ENCODE measurements at places on chromosomes 16 and 17.

DNA sequence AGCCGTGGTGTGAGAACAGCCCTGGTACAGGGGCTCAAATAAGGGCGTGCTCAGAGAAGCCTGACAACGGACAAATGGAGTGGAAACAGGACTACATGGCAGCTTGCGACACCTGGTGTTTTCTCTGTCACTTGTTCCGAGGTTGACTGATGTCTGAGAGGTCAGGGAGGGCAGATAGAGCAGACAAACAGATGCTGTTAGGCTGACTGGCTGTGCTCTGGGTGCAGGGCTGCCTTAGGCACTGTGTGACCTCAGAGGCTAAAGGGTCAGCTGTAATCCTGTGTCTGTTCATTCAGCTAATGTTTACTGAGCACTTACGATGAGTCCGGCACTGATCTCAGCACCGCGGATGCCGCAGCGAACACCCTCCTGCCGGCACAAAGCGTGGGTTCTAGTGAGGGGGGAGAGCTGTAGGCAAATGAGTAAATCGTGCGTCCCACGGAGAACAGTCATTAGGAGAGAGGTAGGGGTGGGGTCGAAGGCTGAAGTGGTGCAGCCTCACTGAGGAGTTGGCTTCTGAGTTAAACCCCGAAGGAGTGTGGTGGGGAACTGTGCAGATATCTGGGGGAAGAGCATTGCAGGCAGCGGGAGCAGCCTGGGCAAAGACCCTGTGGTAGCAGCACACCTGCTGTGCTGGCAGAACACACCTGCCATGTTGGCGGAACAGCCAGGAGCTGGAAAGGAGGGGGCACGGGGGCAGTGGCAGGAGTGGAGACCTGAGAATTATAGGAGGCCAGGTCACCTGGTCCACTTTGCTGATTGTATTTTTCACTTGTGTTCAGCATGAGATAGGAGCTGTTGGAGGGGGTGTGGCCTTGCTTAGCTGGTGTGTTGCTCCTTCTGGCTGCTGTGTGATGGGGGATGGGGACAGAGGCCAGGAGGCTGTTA lies 35.0 kb downstream of the GPT2 start:
- DNase-seq, result no peak

DNA sequence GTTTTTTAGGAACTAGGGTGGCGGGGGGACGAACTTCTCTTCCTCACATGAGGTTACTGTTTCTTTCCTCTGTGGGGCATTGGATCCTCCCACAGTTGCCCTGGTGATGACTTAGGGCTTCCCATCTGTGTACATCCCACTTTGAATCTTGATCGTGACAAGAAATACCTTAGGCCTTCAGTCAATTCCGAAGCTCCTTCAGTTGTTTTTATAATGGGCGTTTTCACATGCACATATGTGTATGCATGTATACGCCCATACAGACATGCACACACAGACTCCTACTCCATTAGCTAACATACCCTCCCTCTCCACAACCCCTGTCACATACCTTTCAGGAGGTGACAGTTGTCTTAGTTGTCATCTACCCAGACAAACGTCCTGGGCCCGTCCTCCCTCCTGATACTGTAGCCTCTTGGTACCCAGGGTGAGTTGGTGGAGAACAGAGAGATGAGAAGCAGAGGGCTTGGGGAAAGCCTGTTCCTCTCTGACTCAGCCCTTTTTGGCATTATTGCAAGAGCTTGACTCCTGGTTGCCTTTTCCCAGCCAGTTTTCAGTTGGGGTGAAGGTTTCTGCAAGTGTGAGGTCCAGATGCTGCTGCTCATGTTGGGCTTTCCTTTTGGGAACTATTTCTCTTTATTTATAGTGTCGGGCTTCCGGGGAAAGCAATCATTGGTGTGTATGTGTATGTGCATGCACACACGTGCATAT lies 2.2 kb upstream of the AOC2 start:
- DNase-seq, result no peak

- DNase-seq, result no peak
Observed at GRCh38 chr17:17088541-17089525, 46.6 kb downstream of the MPRIP start.

DNA sequence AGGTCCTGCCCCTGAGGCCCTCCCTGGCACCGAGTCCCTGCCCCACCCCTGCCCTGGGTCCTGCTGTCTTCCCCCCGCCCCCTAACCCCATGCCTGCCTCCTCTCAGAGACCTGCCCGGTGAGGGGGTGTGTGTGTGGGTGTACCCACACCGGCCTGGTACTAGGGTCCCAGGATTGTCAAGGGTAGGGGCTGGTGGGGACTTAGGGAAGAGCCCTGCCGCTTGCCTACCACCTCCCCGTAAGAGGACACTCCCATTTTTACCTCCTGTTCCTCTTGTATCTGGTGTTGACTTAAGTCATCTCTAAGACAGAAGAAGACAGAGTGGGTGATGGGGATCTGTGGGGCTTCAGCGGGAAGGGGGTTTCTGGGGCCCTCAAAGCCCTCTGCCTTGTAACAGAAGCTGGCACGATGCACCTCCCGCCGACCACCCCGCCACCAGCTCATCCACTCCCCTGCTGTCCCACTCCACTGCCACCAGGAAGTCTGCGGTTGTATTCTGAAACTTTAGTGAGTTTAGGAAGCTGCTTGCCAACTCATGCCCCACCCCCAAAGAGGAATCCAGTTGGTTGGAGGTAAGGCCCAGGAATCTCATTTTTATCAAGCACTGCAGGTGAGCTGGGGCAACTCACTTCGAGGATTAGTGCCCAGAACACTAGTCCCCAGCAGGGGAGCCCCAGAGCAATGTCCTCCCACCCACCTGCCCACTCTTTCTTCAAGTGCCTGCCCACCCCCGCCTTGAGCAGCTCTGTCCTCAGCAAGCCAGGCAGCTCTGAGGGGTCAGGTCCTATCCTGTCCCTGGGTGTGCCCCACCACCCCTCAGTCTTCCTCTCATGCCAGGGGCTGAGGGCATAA lies 5.6 kb downstream of the SPATA32 start:
- DNase-seq, result no peak

GRCh38 chr16:81875461-81875860 lies 96.4 kb downstream of the PLCG2 start:
- no peak for DNase-seq
